ENCODE measurements at places on chromosomes 1 and 21.

- DNase-seq: peak; percentile 21
Measured at GRCh38 chr1:213256438-213257087, 205.5 kb downstream of the RPS6KC1 start.

DNA sequence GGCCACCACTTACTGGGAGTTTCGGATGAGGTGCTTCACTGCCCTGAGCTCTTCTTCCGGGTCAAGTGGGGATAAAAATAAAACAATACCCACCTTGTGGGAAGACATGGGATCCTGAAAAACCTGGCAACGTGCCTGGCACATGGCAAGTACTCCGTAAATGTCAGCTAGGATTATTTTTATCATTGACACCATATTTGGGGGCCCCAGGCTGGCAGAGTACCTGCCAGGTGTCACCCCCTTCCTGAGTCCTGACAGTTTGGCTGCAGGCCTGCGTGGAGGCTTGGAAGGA is 9.2 kb upstream of the EPHA2 start:
- DNase-seq: no peak

GRCh38 chr1:44641126-44642102 is 32.9 kb downstream of the TMEM53 start:
- DNase-seq: no peak

DNA sequence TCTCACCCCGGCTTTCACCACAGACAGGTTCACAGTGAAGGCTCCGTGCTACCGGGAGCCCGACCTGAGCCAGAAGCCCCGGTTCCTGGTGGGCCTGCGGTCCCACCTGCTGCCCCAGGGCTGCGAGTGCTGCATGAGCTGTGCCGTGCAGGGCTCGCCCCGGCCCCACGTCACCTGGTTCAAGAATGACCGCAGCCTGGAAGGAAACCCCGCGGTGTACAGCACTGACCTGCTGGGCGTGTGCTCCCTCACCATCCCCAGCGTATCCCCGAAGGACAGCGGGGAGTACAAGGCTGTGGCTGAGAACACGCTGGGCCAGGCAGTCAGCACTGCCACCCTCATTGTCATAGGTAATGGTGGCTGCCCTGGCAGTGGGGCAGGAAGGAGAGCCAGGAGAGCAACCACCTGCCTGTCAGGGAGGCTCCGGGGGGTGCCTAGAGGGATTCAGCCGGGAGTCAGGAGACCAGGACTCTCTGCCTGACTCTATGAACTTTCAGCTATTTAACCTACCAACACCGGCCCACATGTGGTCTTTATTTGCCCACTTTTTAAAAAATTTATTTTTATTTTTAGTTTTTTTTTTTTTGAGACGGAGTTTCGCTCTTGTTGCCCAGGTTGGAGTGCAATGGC is 36.4 kb downstream of the IGFN1 start:
- no peak for DNase-seq

GRCh38 chr1:109640285-109640865 is 15.5 kb upstream of the GSTM4 start:
- peak; percentile 68 for DNase-seq

- DNase-seq: peak; percentile 18
Measured at GRCh38 chr1:113453771-113454083, 63.4 kb downstream of the MAGI3 start.

DNA sequence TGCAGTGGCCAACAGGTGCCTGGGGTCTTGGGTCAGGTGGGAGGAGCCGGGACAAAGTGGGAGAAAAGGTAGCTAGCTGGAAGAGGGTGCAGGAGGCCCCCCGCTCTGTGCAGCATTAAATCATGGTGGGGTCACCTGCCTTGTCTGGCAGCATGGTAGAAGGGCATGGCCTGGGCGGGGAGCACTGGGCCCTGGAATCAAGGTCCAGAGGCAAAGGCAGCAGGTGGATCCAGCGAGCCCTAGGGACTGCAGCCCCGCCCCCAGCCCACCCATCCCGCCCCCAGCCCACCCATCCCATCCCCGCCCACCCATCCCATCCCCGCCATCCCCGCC is 16.7 kb upstream of the TTLL10 start:
- no peak for DNase-seq

GRCh38 chr1:33323663-33324477 is 3.0 kb upstream of the A3GALT2 start:
- no peak for DNase-seq

GRCh38 chr1:59123081-59123681 is 173.7 kb upstream of the FGGY start:
- no peak for DNase-seq

DNA sequence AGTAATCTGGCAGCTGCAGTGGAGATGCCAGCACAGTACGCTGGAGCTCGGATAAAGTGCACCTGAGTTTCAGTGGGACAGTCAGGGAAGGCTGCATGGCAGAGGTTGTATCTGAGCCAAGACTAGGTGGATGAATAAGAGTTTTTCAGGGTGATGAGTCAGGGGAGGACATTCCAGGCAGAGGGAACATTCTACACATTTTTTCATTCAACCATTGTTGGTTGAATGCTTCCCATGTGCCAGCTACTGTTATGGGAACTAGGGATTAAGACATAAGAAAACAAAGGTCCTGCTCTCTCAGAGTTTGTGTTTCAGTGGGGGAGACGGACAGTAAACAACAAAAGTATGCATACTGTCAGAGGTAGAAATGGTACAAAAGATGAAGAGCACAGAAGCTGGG is 5.2 kb downstream of the LEPR start:
- DNase-seq: no peak

- DNase-seq: no peak
Measured at GRCh38 chr1:114033961-114034360, 54.7 kb downstream of the OLFML3 start.

DNA sequence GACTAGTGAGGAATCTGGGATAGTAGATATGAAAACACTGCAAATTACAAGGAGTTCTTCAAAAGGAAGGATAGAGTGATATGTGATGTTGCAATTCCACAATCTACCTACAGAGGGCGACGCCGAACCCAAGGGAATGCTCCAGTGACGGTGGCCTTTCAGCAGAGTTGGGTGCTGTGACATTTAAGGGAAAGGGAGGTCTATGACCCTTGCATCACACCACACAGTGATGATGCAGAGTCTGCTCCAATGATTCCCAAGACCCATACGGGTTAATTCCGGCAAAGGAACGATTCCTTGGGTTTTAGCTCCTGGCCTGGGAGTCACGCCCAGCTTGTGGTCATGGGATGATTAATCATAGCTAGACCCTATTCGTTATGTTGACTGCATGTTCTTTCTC is 123.0 kb upstream of the IGSF21 start:
- DNase-seq: peak; percentile 44

DNA sequence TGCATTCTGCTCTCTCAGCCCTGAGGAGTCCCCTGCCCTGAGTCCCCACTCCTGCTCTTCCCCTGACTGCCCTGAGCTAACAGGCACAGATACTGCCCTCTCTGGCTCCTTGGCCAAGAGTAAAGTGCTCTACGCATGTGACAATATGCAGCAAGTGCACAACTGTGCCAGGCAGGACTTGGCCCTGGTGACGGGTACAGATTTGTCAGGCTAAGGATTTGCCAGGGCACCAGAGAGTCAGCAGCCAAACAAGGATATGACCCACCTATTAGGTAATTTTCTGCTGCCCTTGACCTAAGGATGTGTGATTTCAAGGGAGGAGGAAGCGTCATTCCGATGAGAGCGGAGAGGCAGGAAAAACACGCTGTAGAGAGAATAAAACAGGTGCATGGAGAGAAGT is 339.0 kb downstream of the PTPRU start:
- no peak for DNase-seq

- DNase-seq: no peak
Measured at GRCh38 chr1:185453496-185454192, 136.6 kb upstream of the IVNS1ABP start.

DNA sequence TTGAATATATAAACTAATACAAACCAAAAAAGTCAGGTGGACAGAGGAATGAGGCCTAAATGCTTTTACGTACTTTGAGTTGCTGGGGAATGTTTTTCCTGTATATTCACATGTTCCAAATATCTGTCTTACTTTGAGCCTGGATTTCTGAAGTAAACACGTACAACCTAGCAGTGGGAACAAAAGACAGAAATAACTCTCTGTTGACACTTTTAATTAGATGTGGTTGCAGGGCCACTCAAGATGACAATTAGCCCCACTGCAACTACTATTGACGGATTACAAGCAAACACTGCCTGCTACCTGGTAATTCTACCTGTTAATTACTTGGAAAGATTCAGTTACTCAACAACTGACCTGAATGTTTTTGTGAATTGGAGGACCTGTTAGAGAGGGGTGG is 196.9 kb downstream of the TTLL7 start:
- peak; percentile 69 for DNase-seq

DNA sequence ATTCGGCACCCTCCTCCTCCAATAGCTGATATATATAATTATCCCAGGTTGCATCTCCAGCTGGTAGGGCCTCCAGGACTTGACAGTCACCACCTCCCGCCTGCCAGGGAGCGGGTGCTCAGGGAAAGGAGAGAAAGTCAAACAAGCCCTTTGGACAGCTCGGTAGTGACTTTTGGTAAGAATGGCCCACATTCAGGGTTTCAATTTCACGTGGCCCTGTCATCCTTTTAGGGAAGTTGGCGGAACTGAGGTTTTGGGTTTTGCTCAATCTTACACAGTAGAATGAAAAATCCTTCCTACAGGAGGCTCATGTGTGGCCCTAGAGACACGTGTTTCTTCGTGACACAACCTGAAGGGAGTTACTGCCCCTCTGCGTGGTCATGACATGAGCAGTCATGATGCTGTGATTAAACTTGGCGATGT is 44.2 kb downstream of the CAPN8 start:
- no peak for DNase-seq

DNA sequence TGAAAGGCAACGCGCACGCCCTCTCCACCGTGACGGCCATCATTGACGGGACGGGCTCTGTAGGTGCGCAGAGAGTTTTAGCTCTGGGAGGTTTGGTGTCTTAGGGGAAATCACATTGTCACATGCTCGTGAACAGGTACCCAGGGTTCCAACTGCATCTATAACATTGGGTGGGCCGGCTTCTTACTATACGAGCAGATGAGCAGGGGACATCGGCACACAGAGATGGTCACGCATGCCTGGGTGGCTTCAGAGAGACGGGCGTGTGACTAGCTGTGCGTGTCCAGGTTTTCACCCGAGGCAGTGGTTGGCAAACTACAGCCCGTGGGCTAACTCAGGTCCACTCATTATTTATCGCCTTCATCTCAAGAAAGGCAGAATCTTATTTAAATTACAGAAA is 54.7 kb downstream of the SLC37A1 start:
- DNase-seq: no peak

GRCh38 chr1:74613894-74614293 is 59.7 kb downstream of the ERICH3 start:
- DNase-seq: no peak

DNA sequence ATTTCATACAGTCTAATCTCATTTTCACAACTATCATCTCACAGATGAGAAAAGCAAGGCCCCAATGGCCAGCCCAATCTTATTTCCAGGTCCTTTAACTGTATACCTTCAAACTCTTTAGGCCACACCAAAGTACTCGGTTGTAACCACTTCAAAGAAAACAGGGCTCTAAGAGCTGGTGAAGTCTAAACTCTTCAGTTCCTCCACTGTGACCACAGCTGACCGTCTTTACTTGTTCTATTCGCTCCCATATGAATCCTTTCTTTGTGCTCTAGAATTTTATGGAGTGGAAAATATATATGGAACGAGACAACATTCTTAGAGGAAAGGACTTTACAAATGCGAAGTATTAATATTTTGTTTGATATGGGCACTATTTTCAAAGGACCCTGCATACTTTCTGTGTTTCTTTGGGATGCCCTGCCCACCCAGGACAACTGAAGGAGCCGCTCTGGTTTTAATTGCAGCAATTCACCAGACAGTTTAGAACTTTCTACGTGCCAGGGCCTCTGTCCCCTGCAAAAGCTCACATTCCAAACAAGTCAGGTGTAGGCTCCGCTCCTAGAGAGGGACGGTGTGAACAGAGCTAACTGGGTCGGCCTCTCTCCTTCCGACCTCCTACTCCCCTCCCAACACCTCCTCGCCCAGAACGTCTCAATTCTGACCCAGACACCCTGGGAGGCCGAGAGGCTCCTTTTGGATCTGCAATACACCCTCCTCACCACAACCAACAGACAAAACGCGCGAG is 15.7 kb downstream of the IER5 start:
- DNase-seq: no peak

DNA sequence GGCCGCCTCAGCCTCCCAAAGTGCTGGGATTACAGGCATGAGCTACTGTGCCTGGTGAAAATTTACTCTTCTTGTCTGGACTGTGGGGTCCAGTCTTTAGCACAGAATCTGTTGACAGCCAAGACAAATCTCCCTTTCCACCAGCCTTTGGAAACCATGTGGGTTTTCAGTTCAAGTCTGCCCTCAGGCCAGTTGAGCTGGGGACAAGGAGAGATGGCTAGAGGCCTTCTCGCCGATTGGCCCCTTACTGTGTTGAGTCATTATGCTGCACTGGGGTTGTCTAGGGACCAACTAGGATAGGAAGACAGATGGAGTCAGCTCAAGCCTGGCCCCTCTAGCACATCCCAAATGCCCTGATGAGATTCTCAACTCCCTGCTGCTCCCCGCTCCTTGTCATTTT is 8.6 kb upstream of the NKAIN1 start:
- DNase-seq: no peak

DNA sequence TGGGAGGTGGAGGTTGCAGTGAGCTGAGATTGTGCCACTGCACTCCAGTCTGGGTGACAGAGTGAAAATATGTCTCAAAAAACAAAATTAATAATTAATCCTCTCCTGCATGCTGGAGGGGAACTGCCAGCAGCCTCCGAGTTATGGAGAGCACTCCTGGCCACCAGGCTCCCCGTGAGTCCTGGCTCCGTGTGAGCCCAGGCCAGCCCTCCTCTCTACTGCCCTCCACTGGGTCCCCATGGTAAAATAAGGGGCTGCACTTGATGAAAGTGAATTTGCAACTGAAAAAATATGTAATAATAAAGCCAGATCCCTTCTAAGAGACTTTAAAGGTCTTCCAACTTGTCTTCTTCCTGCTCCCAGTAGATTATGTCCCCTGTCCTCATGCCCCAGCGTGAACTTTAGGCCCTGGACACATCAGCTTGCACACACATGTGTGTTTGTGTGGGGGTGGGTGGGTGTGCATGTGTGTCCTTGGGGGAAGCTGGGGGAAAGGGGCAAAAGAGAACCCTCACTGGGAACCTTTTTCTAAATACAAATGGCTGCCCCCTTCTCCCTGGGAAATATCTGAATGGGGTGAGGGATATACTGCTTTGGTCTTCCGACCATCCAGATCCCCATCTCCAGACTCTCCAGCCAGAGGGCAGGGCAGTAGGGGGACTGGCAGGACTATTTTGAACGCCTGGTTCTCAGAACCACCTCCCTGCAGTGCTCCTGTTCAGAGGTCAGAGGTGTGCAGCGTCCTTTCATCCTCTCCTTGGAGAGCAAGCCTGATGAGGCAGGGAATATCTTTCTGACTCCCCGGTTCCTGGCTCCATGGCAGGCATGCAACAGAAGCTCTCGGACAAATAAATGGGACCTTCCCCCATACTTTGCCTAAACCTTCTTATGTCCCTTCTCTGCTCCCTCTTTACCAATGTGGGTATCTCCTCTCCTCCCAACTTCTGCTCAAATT is 26.2 kb downstream of the NEK2 start:
- peak; percentile 60 for DNase-seq

GRCh38 chr1:10803971-10804820 is 7.8 kb upstream of the CASZ1 start:
- peak; percentile 35 for DNase-seq

All from NCI-H1436 (cell line).